ENCODE measurements at places on chromosomes 7 and 10.

- DNase-seq, result no peak
Measured at GRCh38 chr10:6622921-6623320, 42.8 kb upstream of the PRKCQ start.

GRCh38 chr10:86970982-86971231, 2.6 kb downstream of the ADIRF start:
- no peak for DNase-seq

DNA sequence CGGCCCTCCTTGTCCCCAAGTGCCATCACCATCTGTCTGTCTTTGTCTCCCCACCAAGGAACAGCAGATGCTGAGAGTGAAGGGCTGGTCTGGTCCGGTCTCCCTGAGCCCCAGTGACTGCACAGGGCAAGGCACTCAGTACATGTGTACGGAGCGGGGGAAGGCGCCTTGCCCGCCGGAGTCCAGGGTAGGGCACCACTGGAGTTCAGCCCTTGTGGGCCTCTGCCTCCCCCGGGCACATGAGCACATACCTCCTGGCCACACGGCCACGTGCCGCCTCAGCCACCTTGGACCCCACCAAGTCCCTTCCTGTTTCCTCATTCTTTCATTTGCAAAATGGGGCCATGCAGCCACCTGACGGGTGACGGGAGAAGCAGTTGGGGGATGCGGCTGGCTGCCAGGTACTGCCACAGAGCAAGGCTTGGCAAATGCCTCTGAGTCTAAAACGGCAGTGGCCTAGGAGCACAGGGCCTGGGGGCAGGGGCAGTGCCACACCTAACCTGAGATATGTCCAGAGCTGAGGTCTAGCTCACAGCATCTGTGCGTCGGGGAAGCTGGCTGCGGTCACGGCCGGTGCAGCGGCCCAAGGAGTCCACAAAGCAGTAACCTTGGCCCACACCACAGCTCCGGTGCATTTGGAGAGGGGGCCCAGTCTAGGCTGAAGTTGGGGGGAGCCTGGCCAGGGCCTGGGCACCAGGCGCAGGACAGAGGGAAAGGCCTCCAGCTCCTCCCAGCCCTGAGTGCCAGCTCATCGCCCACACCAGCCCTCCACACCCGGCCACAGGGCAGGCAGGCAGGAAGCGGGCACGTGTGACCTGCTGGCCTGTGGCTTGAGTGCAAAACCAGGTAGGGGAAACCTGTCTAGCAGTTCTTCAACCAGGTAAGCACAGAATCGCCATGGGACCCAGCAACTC, 5.2 kb downstream of the ADAP1 start:
- no peak for DNase-seq

DNA sequence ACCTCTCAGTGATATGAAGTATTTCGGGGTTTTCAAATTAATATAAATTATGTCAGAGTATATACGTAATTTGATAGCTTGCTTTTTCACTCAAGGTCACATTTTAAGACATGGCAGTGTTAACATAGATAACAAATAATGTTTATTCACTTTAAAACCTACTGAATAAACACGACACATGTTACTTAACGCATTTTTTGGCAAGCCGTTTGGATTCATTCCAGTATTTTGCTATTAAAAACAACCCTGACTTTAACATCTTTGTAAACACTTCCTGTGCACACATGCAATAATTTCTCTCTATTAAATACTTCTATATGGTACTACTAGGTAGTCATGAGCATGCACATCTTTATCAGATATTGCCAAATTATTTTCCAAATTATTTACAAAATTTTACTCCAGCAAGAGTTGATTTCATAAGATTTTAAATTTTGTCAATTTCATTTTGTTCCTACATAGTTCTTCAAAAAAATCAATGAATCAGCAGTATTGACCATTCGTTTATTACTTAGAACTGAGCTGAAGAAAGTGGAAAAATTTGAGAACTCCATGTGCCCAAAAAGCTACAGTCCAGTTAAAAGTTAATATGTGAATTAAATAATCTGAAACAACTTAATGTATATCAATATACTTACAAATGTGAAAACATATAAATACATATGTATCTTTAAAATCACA, 26.8 kb upstream of the THSD7A start:
- DNase-seq, result no peak

- DNase-seq, result peak; percentile 44
Measured at GRCh38 chr7:52017802-52018679, 701.4 kb upstream of the COBL start.

Data from liver (tissue), 10 donors.